ENCODE measurements at places on chromosomes 6 and 20.

DNA sequence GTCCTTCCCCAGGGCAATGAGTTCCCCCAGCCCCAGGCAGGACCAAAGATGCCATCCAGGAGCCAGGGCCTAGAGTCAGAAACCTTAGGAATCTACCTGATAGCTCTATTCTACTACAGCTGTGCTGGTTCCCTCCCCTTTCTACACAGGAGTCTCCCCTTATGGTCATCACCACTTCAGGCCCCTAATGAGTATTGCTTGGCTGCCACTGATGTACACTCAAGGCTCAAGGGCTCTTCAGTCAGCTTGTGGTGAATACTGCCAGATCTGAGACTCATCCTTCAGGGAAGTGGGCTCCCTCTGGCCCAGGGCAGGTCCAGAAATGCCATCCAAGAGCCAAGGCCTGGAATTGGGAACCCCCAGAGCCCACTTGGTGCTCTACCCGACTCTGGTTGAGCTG lies 248.6 kb downstream of the ALDH8A1 start:
- DNase-seq, result no peak

DNA sequence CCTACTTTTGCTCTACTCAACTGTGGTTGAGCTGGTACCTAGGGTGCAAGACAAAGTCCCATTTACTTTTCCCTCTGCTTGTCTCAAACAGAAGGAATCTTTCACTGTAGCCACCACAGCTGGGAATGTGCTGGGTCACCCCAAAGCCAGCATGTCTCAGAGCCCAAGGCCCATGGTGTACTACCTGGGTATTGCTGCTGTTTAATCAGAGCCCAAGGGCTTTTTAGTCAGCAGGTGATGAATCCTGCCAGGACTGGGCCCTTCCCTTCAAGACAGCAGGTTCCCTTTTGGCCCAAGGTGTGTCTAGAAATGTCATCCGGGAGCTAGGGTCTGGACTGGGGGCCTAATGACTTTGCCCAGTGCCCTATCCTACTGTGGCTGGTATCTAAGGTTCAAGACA lies 249.8 kb downstream of the HDGFL1 start:
- DNase-seq, result no peak

DNA sequence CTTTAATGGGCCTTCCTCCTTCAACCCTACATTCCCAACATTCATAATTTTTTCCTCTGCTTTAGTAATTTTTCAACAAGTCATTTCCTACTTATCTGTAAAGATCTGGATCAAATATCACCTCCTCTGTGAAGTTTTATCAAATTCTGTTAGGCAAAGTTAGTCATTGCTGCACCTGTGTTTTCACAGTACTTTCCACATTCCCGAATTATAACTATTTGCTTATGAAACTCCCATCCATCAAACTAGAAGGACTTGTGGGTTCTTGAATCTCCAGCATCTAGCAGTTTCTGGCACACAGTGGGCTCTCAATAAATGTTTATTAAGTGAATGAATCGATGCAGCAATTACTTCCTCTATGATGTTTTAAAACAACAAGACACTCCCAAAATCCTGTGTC lies 257.6 kb downstream of the HDGFL1 start:
- no peak for DNase-seq

- no peak for DNase-seq
These were observed 28.5 kb downstream of the MYH7B start for GRCh38 chr20:34983995-34984735.

DNA sequence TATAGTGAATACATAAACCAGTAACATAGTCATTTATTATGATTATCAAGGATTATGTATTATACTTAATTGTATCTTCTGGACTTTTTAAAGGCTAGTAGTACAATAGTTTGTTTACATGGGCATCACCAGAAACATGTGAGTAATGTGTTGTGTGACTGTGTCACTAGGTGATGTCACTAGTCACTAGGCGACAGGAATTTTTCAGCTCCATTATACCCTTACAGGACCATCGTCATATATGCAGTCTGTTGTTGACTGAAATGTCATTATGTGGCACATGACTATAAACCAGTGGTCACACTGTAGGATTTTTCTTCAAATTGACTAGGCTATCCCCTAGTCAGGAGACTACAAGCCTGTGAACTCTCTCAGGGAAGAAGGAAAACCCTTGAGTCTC lies 86.5 kb upstream of the CENPW start:
- no peak for DNase-seq

- no peak for DNase-seq
These were observed 1.1 kb upstream of the NECAB3 start for GRCh38 chr20:33675136-33675959.

DNA sequence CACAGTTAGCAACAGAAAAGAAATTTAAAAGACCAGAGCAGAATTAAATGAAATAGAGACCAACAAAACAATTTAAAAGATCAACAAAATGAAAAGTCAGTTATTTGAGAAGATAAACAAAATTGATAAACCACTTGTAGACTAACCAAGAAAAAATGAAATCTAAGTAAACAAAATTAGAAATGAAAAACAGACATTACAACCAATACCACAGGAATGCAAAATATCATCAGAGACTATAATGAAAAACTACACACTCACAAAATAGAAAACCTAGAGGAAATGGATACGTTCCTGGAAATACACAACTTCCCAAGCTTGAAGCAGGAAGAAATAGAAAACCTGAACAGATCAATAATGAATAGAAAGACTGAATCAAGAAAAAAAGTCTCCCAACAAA lies 97.8 kb downstream of the WDR27 start:
- no peak for DNase-seq

GRCh38 chr6:155854787-155855186 lies 399.1 kb upstream of the NOX3 start:
- no peak for DNase-seq
